Epithelial cell of esophagus (primary cell): ENCODE measurements at places on chromosomes 5 and 9.

- peak; percentile 82 for DNase-seq
Measured at GRCh38 chr9:22307013-22307711, 139.5 kb upstream of the DMRTA1 start.

GRCh38 chr9:79976257-79977073 is 404.7 kb downstream of the TLE4 start:
- DNase-seq = no peak

DNA sequence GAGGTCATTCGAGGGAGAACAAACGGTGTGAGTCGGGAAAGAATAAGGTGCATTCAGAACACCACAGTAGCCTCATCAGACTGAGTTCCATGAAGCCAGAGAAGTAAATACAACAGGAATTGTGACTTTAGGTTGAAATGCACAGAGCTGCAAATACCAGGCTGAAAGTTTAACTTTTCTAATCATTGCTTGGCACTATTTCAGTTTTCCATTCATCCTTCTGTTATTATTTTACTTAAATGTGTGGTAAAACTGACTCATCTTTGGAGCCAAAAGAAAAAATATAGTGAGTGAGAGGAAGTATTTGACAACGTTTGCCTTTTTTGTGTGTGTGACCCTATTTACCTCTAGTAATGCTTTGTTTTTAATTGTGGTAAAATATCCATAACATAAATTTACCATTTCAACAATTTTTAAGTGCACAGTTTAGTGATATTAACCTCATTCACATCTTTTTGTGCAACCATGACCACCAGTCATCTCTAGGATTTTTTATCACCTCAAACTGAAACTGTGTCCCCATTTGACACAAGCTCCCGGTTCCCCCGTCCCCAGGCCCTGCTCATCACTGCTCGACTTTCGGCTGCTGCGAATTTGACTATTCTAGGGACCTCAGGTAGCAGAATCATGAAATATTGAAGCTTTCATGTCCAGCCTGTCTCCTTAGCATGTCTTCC is 166.8 kb downstream of the HSD17B3 start:
- no peak for DNase-seq

DNA sequence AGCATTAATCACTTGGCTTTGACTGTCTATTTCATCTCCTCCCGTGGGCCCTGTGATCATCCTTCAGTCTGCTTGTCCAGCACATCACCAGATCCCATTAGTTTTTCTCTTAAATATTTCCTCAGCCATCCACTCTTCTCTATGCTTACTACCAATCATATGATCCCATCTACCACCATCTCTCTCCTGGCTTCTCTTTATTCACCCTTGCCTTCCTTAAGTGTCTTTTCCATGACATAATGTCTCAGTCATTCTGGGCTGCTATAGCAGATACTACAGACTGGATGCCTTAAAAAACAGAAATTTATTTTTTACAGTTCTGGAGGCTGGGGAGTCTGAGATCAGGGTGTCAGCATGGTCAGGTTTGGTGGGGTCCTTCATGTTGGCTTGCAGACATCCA is 208.4 kb upstream of the PPP1R2B start:
- no peak for DNase-seq
